Stimulated activated CD4-positive, alpha-beta T cell treated with anti-CD3 and anti-CD28 coated beads, TNF-alpha, amount 100 ng/mL, for 4 hours (primary cell): ENCODE measurements at places on chromosomes 5 and 9.

DNA sequence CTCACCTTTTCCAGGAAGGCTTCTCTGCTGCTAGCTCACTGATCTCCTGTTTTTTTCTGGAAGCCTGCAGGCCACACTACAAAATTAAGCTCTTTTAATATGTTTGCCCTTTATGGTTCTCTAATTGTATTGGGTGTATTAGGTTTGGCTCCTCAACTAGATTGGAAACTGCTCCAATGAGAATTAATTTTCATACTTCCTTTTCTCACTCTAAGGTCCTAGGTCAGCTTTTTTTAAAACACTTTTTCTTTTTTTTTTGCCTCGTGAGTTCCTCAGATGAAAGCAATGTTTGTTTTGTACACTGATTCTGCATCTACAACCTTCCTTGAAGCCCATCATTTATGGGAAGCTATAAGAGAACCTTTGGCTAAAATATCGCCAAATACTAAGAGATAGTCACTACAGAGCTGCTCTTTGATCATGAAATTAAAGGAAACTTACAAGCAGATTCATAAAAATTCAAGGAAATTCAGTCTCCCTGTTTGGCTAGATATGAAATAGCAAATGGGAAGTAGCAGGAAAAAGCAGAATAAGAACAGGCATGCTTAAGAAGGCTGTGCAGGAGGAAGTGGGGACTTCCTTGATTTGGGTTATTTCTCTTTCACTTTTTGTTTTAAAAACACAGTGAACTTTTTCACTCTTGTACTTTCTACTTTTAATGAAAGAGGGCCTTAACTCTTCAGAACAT lies 55.2 kb upstream of the FYB1 start:
- no peak for DNase-seq

DNA sequence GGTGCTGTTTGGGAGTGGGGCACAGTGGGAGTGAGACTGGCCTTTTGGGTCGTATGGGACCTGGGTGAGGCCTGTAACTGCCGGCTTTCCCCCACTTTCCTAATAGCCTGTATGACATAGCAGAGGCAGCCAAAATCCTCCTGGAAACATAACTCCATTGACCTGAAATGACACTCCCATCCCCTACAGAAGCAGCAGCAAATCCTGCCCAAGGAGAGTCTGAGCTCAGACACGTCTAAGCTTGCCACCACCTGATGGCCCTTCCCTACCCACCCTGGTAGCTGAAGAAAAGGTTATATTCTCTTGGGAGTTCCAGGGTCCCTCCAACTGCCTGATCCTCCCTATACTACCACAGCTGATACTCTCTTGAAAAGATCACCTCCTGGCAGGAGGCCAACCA lies 179.8 kb upstream of the ARRDC3 start:
- no peak for DNase-seq

DNA sequence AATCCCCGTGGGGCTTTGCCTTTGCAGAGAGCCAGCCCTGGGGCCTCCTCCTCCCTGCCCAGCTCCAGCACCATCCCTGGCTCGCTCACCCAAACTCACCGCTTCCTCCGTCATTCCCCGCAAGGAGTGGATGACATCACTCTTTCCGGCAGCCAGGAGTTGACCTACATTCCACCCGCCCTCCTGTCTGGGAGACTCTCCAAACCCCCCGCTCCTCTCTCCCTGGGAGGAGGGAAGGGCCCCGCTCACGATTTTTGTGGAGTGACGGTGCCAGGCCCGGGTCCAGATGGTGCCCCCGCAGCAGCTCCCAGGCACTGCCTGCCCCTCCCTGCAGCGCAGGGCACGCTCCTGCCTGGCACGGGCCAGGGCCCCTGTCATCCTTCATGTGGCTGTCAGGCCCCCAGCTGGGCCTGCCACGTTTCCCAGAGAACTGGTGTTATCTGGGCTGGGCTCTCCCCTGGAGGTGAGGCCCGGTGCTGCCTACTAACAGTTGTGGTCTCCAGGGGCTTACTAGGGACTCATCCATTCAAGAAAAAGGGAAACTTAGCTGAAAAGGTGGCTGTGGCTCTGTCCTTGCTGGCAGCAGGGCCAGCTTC lies 52.3 kb downstream of the NTNG2 start:
- no peak for DNase-seq

DNA sequence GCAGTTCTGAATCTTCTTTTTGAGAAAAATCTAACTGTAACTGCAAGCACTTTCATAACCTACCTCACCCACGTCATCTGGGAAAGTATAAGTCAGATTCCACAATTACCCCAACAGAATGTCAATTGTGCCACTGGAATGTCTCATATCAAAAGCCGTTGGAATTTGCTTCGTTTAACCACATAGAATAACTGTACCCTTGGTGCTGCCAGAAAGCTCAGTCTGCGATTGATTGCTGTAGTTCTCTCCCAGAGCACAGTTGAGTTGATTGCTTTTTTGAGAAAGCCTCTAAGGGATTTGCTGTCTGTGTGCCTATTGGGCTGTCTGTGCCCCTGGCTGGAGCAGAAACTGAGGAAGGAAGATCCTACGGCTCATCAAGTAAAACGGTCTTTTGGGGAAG lies 583.6 kb downstream of the TMEM38B start:
- DNase-seq = no peak

- DNase-seq = no peak
Observed at GRCh38 chr5:113939988-113940387, 421.9 kb upstream of the KCNN2 start.

DNA sequence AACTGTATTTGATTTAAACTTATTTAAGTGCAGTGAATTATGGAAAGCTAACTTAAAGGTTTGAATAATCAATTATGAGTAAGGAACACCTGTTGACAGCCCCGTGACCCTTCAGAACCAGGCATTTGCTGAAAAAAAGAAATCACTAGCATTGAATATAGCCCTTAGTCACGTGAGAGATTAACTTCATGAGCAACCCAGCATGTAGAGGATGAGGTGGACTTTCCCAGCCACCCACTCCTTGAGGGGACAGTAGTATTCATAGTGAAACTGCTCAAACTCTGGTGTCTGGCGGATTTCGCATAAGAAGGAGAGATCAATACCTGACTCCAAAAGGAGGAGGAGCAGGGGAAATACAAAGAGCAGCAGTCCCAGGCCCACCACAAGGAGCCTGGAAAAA lies 184.8 kb upstream of the RASEF start:
- no peak for DNase-seq
